Femur (tissue), 1 donor: ENCODE measurements at places on chromosomes 3 and 15.

GRCh38 chr3:187932530-187932929 lies 187.3 kb upstream of the BCL6 start:
- DNase-seq = no peak

DNA sequence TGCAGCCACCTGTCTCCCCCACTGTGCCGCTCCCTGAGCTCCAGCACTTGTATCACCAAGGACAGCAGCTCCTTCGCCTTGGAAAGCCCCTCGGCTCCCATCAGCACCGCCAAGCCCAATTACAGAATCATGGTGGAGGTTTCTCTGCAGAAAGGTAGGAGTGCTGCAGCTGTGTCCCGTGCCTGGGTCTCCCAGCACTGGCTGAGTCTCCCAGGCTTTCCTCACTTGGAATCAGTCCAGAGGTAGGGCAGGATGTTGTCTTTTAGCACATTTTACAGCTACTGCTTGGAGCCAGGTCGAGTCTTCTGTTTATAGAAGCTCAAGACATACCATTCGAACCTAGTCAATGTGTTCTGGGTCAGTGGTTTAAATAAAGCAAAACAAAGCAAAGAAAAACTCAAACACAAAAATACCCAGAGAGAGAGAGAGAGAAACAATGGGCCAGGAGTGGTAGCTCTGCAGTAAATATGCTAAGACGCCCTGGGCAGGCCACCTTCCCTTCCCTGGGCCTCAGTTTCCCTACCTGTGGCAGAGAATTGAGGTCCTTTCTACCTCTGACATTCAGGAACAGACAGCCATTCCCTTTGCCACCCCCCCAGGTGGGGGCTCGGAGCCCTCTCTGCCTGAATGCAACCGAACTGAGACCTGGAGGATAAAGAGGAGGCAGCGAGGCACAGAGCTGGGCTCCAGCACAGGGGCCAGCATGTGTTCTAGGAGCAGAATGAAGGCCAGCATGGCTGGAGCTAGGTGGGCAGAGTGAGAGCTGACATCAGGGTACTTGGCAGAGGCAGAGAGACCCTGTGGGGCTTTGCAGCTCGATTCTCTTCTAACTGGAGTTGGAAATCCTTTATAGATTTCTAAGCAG lies 44.1 kb downstream of the STARD5 start:
- DNase-seq = no peak

DNA sequence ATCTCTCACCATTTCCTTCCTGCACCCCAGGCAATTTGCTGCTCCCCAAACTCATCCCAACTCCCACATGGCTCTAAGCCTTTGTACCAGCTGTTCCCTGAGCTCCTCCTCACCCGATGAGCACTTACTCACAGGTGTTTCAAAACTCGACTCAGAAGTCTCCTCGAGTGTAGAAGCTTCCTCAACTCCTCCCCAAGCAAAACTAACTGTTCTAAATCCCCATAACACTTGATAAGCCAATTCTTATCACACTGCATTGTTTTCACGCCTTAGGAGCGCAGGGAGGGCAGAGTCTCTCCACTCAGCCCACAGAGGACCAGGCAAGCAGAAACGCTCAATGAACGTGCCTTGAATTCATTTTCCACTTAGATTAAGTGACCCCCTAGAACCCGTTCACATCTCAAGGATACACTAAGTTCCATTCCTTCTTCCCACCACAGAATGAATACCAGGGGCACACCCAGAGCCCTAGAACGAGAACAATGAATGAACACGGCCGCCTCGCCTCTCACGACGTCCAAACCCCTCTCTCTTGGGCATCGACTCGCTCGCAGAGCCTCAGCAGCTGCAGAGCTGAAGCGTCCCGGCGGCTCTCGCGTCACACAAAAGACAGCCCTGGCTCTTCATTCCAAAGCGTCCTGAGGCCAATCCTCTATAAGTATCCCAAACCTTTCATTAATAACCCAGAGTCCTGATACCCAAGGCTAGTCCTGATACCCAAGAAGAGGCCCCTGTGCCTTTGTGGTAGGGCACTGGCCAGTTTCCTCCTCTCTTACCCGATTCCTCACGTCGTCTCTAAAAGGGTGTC lies 1.1 kb downstream of the RAF1 start:
- DNase-seq = peak; percentile 72

- DNase-seq = no peak
Observed at GRCh38 chr15:96243701-96244100, 86.8 kb upstream of the NR2F2 start.

GRCh38 chr3:29521293-29521692 lies 240.4 kb downstream of the RBMS3 start:
- DNase-seq = no peak

- no peak for DNase-seq
Observed at GRCh38 chr3:7752005-7752404, 749.6 kb upstream of the LMCD1 start.

DNA sequence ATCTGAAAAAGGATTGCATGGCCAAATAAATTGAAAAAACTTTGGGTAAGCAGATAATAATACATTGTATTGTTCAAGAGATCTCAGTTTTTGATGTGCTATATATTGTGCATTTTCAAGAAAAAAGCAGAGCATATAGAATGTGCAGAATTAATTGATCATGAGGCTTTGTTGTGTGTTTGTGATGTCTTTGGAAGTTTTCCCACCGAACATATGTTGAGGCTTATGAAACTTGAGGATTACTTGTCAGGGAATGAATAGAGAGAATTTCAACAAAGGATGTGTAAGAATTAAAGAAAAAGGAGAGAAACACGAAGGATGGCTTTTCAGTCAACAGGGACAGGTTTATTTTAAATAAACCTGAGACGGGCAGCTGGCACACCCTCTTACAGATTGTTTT lies 232.5 kb upstream of the POU1F1 start:
- no peak for DNase-seq

DNA sequence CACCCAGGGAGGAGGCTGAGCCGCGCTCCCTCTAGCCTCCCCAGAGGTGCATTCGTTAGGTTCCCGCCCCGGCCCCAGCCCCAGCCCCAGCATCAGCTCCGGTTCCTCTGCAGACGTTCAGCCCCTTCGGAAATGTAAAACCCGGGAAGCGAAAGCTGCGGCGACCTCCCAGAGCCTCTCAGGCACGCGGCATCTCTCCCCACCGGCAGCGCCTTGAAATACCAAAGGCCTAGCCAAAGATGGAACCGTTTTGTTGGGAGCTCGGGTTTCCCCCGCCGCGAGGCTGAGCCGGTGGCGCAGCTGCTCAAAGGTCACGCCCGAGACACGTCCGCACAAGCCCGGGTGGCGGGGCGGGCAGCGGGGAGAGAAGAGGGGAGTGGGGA lies 77.8 kb upstream of the HES1 start:
- DNase-seq = peak; percentile 89

GRCh38 chr15:78211189-78211921 lies 23.0 kb downstream of the ACSBG1 start:
- no peak for DNase-seq

- DNase-seq = no peak
Observed at GRCh38 chr3:63613561-63613960, 38.9 kb upstream of the SNTN start.

GRCh38 chr15:50143255-50143860 lies 24.3 kb upstream of the ATP8B4 start:
- no peak for DNase-seq

DNA sequence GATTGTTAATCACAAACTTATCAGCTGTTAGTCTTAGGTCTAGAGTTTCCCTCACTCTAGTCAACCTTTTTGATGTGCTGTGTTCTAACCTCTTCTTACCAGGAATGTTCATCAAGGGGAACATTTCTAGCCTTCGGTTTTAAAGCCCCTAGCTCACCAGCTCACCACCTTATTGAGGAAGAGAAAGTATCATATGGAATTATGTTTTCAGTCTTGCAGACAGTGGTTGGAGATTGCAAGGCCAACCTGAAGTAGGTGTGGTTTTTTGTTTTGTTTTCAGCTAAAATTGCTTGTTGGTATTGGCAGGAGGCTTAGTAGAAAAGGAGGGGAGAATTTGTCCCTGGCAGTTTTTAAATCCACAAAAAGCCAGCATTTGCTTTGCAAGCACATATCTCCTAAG lies 48.4 kb upstream of the CCDC80 start:
- DNase-seq = no peak

- DNase-seq = no peak
Observed at GRCh38 chr3:17852217-17852616, 109.8 kb upstream of the TBC1D5 start.

DNA sequence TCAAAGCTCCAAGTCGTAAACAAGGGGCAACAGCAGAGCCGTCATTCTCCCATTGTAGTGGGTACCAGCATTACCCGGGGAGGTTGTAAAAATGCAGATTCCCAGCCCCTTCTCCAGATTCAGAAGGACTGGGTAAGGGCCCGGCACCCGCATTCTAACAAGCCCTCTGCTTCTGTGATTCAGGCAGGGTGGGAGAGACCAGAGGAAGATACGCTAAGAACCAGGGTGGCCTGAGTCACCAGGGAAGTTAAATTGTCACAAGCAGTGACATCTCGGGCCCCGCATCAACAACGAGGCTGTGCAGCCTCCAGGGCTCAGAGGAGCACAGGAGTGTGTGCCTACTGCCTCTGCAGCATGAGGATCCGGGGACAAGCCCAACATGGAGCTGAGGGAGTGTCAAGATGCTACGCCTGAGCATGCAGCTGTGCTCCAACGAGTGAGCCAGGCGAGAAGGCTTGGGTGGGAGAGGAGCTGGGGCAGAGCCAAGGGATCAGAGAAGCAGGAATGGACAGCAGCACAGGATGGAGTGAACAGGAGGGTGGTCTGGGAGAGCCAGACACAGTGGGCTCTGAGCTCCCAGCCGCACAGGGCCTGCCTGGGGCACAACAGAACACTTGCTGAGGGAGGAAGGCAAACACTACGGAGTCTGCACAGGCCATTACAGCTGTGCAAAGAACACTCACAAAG lies 68.5 kb downstream of the CPN2 start:
- DNase-seq = peak; percentile 75

GRCh38 chr15:81502439-81502838 lies 128.4 kb upstream of the TMC3 start:
- DNase-seq = no peak

DNA sequence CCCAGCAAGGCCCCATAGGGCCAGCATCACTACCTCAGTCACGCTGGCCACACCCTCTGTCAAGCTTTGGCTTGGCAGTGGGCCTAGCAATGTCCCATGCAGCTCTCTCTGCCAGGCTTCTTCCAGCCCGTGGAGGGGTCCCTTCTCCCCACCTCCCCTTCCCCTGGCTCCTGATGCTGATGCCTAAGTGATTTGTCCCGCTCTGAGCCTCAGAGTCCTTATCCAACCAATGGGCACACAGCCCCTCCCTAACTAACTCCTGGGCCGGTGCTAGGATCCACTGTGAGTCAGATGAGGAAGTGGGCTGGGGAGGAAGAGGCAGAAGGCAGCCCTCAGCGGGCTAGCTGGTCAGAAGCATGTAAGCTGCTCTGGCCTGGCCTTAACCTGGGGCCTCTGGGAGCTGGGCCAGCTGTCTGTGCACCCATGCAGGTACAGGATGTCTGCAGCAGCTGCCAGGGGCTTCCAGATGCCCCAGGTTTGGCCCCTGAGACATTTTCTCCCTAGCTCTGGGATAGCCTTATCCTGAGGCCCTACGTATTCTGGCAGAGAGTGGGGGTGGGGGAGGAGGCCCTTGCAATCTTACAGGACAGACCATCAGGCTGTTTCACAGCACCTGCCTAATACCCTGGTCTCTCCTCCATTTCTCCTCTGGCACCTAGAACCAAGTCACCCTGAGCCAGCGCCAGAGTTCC lies 740 bp upstream of the ZBTB47 start:
- peak; percentile 66 for DNase-seq

DNA sequence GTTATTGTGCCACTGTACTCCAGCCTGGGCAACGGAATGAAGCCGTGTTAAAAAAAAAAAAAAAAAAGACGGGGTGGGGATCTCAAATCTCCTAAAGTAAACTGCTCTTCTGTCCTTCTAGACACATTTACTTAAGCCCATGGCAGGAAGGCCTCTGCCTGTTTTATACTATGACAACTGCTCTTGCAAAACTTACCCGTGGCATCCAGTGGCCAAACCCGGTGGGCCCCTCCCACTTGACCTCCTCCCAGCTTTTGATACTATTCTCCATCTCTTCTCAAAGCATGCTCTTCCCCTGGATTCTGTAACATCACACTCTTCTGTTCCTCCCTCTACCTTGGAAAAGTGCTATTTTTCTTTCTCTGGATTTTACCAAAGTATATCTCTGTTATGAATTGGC lies 112.2 kb downstream of the RFTN1 start:
- no peak for DNase-seq

GRCh38 chr15:96978937-96979473 lies 648.5 kb downstream of the NR2F2 start:
- no peak for DNase-seq

GRCh38 chr3:171257251-171258203 lies 202.7 kb downstream of the TNIK start:
- no peak for DNase-seq

DNA sequence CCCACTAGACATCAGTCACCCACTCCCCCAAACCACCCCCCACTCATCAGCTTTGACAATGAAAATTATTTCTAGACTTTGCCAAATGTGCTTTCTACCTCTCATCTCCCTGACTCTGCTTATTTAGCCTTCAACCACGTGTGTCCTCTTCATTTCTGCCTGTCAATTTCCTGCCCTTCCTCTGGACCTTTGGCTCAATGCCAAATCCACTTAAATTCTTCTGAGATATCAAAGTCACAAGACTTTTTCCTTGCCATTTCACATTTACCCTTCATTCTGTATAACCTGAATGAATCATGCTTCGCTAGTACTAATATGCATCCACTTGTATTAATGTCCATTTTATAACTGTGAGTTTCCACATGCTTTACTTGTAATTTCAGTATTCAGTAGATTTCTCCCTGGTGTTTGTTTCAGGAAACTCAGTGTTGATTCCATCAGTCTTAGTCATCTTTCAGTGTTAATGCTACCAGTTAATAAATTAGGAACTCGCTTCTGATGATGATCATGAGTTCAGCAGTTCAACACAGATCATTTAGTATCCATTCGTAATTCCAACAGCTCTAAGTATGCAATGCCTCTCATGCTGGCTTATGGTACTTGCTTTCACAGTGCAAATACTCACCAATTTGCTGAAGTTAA lies 128.2 kb upstream of the OSTN start:
- DNase-seq = no peak
